ENCODE measurements at places on chromosomes 16 and 17.

GRCh38 chr17:2387086-2388019 lies 13.5 kb downstream of the MNT start:
- no peak for DNase-seq

- DNase-seq: no peak
These were observed 800 bp downstream of the COX4I1 start for GRCh38 chr16:85800321-85800669.

GRCh38 chr17:64315032-64315490 lies 52.0 kb upstream of the TEX2 start:
- DNase-seq: no peak

- no peak for DNase-seq
These were observed 7.4 kb downstream of the ZACN start for GRCh38 chr17:76086384-76086783.

GRCh38 chr17:77516902-77517301 lies 376.1 kb downstream of the SEC14L1 start:
- no peak for DNase-seq

GRCh38 chr16:3118204-3118790 lies 5.9 kb downstream of the ZNF205 start:
- DNase-seq: no peak

GRCh38 chr17:47254403-47254943 lies 846 bp downstream of the ITGB3 start:
- DNase-seq: no peak

DNA sequence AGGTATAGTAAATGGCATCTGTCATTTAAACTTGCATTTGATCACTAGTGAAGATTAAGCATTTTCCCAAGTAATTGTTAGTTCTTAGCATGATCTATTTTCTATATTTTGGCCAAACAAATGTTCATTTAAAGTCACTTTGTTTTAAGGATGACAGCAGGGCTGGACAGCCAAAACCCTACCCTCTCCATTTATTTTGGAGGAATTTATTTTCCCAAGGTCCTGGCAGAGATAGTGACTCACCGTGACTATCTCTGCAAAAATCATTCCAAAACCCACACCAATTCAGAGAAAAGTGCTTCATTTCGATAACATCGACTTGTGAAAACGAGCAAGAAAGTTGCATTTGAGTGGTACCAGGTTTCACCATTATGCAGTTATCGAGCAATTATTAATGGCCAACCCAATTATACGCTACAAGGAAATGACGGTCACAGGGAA lies 665 bp upstream of the AKAP1 start:
- DNase-seq: no peak

DNA sequence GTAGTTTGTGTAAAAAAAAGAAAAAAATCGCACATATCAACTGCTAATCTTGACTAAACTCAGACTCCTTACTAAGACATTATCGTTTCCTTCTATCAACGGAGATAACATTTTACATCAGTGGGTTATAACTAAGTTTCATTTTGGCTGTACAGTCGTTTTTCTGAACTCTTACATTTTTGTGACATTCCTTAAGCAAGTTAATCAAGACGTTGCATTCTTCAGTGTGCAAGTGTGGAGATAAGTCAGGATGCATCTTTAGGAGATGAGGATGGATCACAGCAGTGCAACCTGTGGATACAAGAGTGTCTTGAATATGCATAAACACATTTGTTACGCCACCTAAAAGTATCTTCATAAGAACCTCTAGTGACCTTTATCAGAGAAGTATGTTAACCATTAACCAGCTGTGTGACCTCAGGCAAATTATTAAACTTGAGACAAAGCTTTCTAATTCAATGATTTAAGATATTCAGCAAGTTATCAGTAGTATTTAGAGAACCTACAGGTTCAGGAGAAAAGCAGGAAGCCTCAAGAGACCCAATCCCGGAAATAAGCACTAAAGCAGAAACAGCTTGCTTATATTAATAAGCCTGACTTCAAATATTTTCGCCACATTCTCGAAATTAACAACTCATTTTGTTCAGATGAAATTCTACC lies 9.4 kb downstream of the CMC2 start:
- DNase-seq: no peak

- DNase-seq: no peak
These were observed 87.1 kb downstream of the USP22 start for GRCh38 chr17:20955427-20956323.

- DNase-seq: no peak
These were observed 11.2 kb upstream of the CHST4 start for GRCh38 chr16:71515026-71515425.

GRCh38 chr17:81909966-81910839 lies 996 bp downstream of the PCYT2 start:
- no peak for DNase-seq
